ENCODE measurements at places on chromosomes 2 and 18.

GRCh38 chr2:189203177-189203799, 23.7 kb upstream of the COL5A2 start:
- DNase-seq, result no peak

DNA sequence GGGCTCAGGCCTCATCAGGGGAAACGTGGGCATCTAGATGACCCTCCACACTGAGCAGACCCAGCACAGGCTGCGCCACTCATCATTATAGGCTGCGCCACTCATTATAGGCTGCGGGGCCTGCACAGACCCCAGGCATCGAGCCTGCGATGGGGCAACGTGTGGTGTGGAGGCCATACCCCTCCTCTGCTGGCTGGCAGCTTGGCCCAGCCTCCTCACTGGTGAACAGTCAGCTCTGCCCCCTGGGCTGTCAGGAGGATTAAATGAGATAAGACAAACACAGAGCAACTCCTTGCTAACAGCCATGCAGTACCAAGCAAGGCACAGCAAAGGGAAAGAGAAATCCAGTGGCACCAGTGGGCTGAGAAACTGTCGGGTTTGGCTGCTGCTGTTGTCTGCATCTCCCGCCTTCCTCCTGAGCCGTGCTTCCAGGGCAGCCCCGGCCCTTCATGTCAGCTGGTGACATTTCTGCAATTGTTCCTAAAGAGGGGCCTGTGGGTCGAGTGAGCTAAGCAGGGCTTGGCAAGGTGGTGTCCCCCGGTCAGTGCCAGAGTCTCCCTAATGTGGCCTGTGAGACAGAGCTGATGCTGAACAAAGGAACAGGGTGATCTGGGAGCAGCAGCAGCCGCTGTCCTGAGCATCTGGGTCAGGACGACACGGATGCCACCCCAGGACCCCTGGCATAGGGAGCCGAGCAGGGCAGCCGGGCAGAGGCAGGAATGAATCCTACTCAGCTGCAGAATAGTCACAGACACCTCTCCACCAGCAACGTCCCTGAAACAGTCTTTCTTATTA, 48.7 kb downstream of the RRM2 start:
- no peak for DNase-seq

GRCh38 chr2:193476171-193476800, 1281.6 kb upstream of the TMEFF2 start:
- DNase-seq, result no peak

GRCh38 chr2:237962432-237963084, 4.3 kb upstream of the UBE2F start:
- no peak for DNase-seq

GRCh38 chr2:175400975-175401374, 219.5 kb upstream of the ATP5MC3 start:
- no peak for DNase-seq

GRCh38 chr2:75892490-75892889, 181.8 kb upstream of the GCFC2 start:
- no peak for DNase-seq

- no peak for DNase-seq
These were observed 33.7 kb upstream of the KYNU start for GRCh38 chr2:142843731-142844130.

GRCh38 chr2:56034258-56034657, 110.7 kb upstream of the EFEMP1 start:
- DNase-seq, result no peak

Data from T-helper 2 cell (primary cell).